Gastrocnemius medialis (tissue), 4 donors: ENCODE measurements at places on chromosomes 7 and 10. TPM values are rescaled to one million over a fixed set of nuclear protein-coding genes. Genes with fewer than 3 reads are reported as not detected.

The NUTM2A gene
- 0.39 TPM for total RNA-seq

The CYP26C1 gene
- total RNA-seq = not detected

The PHKG1 gene
- 58.8 TPM for total RNA-seq

The PLCE1 gene
- total RNA-seq = 3.8 TPM

The ANKRD16 gene
- total RNA-seq = 1.4 TPM

The LMOD2 gene
- total RNA-seq = 290 TPM

The JCAD gene
- total RNA-seq = 6.2 TPM

The TACC2 gene
- 198 TPM for total RNA-seq

The KEL gene
- total RNA-seq = not detected

The NEUROG3 gene
- total RNA-seq = not detected

- no peaks in the 10 kb centered on the region for H3K27me3 ChIP-seq
- peaks cover 5% of the 10 kb centered on the region for H3K4me1 ChIP-seq
- no peak overlapping the region for H3K27ac ChIP-seq
- H3K36me3 ChIP-seq = no peaks in the 10 kb centered on the region
- H3K4me3 ChIP-seq = no peak overlapping the region
These were observed 19.6 kb upstream of the GPNMB start for GRCh38 chr7:23226844-23227450.

GRCh38 chr10:11403116-11403515 lies 208.3 kb downstream of the USP6NL start:
- H3K36me3 ChIP-seq = no peaks in the 10 kb centered on the region
- H3K4me3 ChIP-seq = no peak overlapping the region
- H3K4me1 ChIP-seq = no peaks in the 10 kb centered on the region

GRCh38 chr10:102461187-102462054 lies 10.1 kb upstream of the C10orf95 start:
- no peaks in the 10 kb centered on the region for H3K27me3 ChIP-seq
- H3K4me1 ChIP-seq = peaks cover 19% of the 10 kb centered on the region
- no peaks in the 10 kb centered on the region for H3K36me3 ChIP-seq
- peak overlapping the region; percentile 74 for H3K27ac ChIP-seq
- H3K4me3 ChIP-seq = peak overlapping the region; percentile 64

GRCh38 chr7:116571552-116571951 lies 46.7 kb downstream of the CAV1 start:
- peaks cover 28% of the 10 kb centered on the region for H3K4me1 ChIP-seq
- H3K4me3 ChIP-seq = no peak overlapping the region
- H3K27me3 ChIP-seq = no peaks in the 10 kb centered on the region
- no peak for DNase-seq
- H3K27ac ChIP-seq = no peak overlapping the region

- H3K4me1 ChIP-seq = no peaks in the 10 kb centered on the region
- H3K36me3 ChIP-seq = no peaks in the 10 kb centered on the region
- no peaks in the 10 kb centered on the region for H3K27me3 ChIP-seq
- no peak for DNase-seq
- no peak overlapping the region for H3K27ac ChIP-seq
These were observed 1246.7 kb downstream of the GATA3 start for GRCh38 chr10:9301148-9301547.

GRCh38 chr10:117130862-117131375 lies 7.2 kb downstream of the VAX1 start:
- H3K36me3 ChIP-seq = no peaks in the 10 kb centered on the region
- no peak for DNase-seq
- H3K27ac ChIP-seq = no peak overlapping the region
- H3K4me3 ChIP-seq = no peak overlapping the region
- no peaks in the 10 kb centered on the region for H3K4me1 ChIP-seq

DNA sequence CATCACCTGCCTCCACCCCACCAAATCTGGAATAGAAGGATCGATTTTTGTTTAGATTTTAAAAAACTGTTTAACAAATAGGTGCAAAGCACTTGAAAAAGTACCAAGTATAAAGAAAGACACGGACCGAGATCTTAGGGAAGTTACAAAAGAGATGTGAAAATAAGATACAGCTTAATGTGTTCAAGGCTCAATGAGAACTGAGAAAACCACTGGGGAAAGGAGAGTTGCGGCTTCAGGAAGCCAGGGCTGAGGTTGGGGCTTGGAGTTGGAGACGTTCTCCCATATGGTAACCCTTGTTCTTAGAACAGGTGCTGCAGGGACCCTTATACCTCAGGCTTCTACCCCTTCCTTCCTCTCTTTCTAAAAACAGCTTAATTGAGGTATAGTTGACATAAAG lies 140.2 kb downstream of the FANK1 start:
- H3K4me3 ChIP-seq = no peak overlapping the region
- H3K36me3 ChIP-seq = no peaks in the 10 kb centered on the region
- no peak overlapping the region for H3K27ac ChIP-seq
- H3K27me3 ChIP-seq = no peaks in the 10 kb centered on the region
- H3K4me1 ChIP-seq = no peaks in the 10 kb centered on the region

DNA sequence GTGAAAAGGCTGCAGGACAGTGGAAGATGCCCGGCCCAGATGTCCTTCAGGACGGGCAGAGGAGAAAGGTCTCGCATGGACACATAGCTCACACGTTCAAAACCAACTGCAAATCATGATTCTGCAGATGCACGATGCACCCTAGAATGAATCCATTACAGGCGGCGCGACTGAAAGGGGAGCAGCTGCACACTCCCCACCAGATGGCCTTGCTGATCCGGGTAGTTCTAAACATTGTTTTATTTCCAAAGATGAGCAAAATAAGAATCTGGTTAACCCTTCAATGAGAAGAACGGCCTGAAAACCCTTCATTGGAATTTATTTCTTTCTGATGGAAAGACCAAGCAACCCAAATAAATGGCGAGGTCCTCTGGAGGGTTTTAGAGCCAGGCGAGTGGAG lies 33.8 kb downstream of the CHST15 start:
- H3K4me1 ChIP-seq = no peaks in the 10 kb centered on the region
- no peak overlapping the region for H3K4me3 ChIP-seq
- no peak for DNase-seq
- H3K27ac ChIP-seq = no peak overlapping the region
- H3K36me3 ChIP-seq = no peaks in the 10 kb centered on the region

GRCh38 chr7:157033483-157034473 lies 23.3 kb upstream of the MNX1 start:
- no peaks in the 10 kb centered on the region for H3K4me1 ChIP-seq
- H3K27me3 ChIP-seq = peaks cover 32% of the 10 kb centered on the region
- no peak overlapping the region for H3K4me3 ChIP-seq
- DNase-seq = no peak
- no peaks in the 10 kb centered on the region for H3K36me3 ChIP-seq
- no peak overlapping the region for H3K27ac ChIP-seq

- peaks cover 43% of the 10 kb centered on the region for H3K4me1 ChIP-seq
- peak; percentile 87 for DNase-seq
- H3K36me3 ChIP-seq = no peaks in the 10 kb centered on the region
- H3K27me3 ChIP-seq = no peaks in the 10 kb centered on the region
- H3K4me3 ChIP-seq = peak overlapping the region; percentile 67
- peak overlapping the region; percentile 93 for H3K27ac ChIP-seq
These were observed 373 bp downstream of the H2AZ2 start for GRCh38 chr7:44847509-44847919.

GRCh38 chr10:74863551-74863950 lies 37.2 kb downstream of the KAT6B start:
- no peak overlapping the region for H3K4me3 ChIP-seq
- peaks cover 21% of the 10 kb centered on the region for H3K4me1 ChIP-seq
- H3K27me3 ChIP-seq = no peaks in the 10 kb centered on the region
- no peaks in the 10 kb centered on the region for H3K36me3 ChIP-seq
- no peak overlapping the region for H3K27ac ChIP-seq
- DNase-seq = no peak

DNA sequence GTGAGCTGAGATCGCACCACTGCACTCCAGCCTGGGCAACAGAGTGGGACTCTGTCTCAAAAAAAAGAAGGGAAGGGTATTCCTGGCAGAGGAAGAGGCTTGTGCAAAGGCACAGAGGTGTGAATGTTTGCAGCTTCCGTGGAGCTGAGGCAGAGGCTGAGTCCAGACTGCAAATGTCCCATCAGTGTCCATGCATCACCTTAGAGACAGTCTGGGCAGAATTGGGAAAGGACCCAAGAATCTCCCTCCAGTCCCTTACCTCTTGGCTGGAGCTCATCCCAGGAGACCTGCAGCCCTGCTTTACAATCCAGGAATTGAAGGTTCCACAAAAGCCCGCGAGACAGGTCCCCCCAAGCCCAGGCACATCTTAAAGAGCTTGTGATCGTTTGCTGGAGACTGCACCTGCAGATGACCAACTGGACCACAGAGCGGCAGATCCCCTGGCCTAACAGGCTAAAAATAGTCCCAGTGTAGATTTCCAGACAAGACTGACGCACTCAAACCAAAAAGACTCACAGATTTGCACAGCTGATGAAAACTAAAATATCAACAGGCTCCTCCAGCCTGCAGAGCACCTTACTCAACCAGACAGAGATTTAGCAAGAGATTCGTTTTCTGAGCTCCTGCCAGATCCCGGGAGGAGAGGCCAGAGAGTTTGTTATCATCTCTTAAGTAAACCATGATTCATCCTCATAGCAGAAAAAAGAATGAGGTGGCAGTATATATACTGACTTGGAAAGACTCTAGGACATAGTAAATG lies 22.9 kb upstream of the NANOS1 start:
- no peaks in the 10 kb centered on the region for H3K36me3 ChIP-seq
- peak overlapping the region; percentile 87 for H3K27ac ChIP-seq
- no peaks in the 10 kb centered on the region for H3K27me3 ChIP-seq
- H3K4me3 ChIP-seq = no peak overlapping the region
- DNase-seq = peak; percentile 75

DNA sequence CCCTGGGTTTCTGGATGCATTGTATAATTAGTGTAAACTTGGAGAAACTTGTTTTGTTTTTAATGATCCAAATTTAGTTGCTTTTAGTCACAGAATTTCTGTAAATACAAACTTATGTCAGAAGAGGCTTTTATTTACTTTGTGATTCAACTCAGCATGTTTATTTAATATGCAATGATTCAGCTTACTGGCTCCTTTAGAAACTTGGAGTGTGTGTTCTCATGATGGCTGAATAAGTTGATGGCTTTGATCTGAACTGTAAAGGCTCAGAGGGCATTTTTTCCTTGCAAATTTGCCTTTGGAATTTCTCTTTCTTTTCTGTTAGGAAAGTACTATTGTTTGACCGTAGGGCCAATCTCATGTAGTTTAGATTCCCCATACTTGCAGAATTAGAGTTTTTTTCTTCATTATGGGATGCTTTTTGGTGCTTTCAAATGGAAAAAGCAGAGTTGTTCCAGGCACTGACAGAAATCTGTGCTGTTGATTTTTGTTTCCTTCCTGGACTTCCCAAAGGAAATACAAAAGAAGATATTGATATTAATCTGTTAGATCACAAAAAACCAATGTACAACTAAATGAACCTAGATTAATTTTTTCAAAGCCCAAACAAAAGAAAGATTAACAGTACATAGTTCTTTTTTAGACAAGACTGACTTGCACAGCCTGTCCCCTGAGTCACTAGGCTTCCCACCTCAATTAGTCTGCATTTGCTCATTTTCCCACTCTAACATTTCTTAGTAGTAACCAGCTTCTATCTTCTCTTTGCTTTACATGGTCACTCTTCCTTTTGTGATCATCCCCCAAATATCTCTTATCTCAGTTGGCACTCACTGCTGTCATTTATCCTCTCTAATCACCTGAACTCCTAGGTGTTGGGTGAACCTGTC lies 96.8 kb upstream of the AGR3 start:
- H3K4me3 ChIP-seq = no peak overlapping the region
- H3K27me3 ChIP-seq = no peaks in the 10 kb centered on the region
- DNase-seq = no peak
- H3K4me1 ChIP-seq = no peaks in the 10 kb centered on the region

GRCh38 chr10:103659674-103660363 lies 166.3 kb downstream of the NEURL1 start:
- H3K4me3 ChIP-seq = peak overlapping the region; percentile 62
- H3K4me1 ChIP-seq = peaks cover 40% of the 10 kb centered on the region
- H3K27ac ChIP-seq = peak overlapping the region; percentile 94
- H3K27me3 ChIP-seq = no peaks in the 10 kb centered on the region
- peak; percentile 75 for DNase-seq
